ENCODE measurements at places on chromosomes 1 and 21.

GRCh38 chr21:38913120-38913892, 107.6 kb downstream of the ETS2 start:
- no peaks in the 10 kb centered on the region for H3K27me3 ChIP-seq
- H3K27ac ChIP-seq = peak overlapping the region; percentile 92
- peaks cover 64% of the 10 kb centered on the region for H3K4me1 ChIP-seq
- peak; percentile 92 for DNase-seq
- H3K4me3 ChIP-seq = peak overlapping the region; percentile 18

- no peak overlapping the region for H3K27ac ChIP-seq
- no peaks in the 10 kb centered on the region for H3K27me3 ChIP-seq
- no peak for DNase-seq
- H3K4me1 ChIP-seq = no peaks in the 10 kb centered on the region
These were observed 80.4 kb upstream of the TARDBP start for GRCh38 chr1:10932088-10932487.

DNA sequence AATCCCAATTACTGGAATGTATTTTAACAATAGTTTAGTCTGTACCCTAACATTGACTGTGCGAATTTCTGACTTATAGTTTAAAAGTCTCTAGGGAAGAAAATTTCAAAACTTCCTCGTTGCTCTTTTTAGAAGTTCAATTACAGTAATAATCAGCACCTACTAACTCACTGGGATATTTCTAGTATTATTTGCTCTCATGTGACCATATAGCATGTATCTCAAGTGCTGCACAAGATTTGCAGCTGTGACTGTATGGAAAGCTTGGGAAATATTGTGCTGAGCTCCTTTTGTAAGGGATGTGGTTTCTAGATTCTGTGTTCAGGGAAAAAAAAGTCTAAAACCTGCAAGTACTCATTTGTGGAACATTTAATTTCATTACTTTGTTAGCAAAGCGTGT, 153.1 kb downstream of the ST6GALNAC3 start:
- no peaks in the 10 kb centered on the region for H3K4me1 ChIP-seq
- no peaks in the 10 kb centered on the region for H3K27me3 ChIP-seq
- H3K27ac ChIP-seq = no peak overlapping the region
- no peak for DNase-seq
- no peaks in the 10 kb centered on the region for H3K36me3 ChIP-seq

- H3K27me3 ChIP-seq = no peaks in the 10 kb centered on the region
- H3K4me3 ChIP-seq = no peak overlapping the region
- no peak for DNase-seq
- no peaks in the 10 kb centered on the region for H3K36me3 ChIP-seq
- H3K27ac ChIP-seq = no peak overlapping the region
- peaks cover 13% of the 10 kb centered on the region for H3K4me1 ChIP-seq
These were observed 114.2 kb upstream of the TMPRSS2 start for GRCh38 chr21:41622201-41622600.

DNA sequence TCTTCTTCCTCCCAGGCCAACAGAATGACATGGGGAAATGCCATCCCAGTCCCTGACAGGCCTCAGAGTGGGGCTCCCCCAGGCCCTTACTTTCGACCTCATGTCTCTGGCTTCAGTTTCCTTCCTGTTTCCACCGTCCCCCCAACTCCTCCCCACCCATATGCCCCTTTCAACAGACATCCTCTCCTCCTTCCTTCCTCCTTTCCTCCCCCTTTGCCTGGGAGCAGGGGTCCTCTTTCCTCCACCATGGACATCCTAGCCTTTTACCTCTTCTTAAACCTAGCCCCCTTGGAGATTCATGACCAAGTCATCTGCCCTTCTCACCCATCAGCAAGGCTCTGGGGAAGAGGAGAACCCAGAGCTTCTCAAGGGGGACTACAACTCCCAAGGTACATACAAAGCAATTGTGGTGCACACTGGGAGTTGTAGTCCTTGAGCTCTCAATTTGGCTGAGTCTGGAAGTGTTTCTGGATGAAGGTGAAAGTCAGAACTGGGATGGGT, 4.0 kb downstream of the ZBTB7B start:
- no peak for DNase-seq
- peaks cover 80% of the 10 kb centered on the region for H3K4me1 ChIP-seq
- no peaks in the 10 kb centered on the region for H3K27me3 ChIP-seq
- H3K36me3 ChIP-seq = no peaks in the 10 kb centered on the region
- no peak overlapping the region for H3K4me3 ChIP-seq

GRCh38 chr1:220426989-220427388, 100.9 kb upstream of the MARK1 start:
- H3K4me1 ChIP-seq = peaks cover 7% of the 10 kb centered on the region
- H3K27me3 ChIP-seq = no peaks in the 10 kb centered on the region
- H3K27ac ChIP-seq = no peak overlapping the region
